ENCODE measurements at places on chromosomes 13 and 19.

DNA sequence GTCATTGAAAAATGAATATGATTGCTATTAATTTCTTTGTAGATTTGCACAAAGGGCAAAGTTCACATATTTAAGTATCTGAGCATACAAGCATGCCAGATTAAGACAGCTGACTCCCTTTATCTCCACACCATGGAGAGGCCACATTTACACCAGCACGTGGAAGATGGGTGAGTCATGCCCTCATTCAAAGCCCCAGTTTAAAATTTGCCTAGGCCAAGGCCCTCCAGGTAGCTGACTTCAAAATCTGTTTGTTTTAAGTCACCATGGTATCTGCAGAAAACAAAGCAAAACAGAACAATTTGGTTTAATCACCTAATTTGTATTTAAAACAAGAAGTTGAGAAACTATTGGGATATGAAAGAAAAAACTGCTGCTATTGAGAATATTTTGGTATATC lies 109.2 kb downstream of the ESD start:
- peak; percentile 27 for DNase-seq

DNA sequence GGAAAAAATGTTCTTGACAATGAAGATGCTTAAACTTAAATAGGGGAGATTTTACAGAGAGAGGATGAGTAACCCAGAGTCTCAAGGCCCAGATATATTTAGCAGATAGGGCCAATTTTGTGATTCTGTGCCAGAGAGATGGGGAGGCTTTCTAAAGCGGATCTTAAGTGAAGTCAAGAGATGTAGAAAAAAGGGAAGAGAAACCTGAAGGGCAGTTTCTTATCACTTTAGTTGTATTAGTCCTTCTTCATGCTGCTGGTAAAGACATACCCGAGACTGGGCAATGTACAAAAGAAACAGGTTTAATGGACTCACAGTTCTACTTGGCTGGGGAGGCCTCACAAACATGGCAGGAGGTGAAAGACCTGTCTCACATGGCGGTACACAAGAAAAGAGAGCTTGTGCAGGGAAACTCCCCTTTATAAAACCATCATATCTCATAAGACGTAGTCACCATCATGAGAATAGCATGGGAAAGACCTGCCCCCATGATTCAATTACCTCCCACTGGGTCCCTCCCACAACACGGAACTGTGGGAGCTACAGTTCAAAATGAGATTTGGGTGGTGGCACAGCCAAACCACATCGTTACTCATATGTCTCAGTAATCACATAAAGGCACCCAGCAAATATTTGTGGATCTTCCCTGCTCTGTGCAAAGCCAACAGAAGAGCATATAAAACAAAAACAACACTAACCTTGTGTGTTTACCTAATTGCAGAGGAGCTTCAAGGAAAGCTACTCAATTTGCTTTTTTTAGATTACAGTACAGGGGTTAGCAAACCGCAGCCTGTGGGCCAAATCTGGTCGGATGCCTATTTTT lies 102.6 kb upstream of the MYCBP2 start:
- DNase-seq: no peak

DNA sequence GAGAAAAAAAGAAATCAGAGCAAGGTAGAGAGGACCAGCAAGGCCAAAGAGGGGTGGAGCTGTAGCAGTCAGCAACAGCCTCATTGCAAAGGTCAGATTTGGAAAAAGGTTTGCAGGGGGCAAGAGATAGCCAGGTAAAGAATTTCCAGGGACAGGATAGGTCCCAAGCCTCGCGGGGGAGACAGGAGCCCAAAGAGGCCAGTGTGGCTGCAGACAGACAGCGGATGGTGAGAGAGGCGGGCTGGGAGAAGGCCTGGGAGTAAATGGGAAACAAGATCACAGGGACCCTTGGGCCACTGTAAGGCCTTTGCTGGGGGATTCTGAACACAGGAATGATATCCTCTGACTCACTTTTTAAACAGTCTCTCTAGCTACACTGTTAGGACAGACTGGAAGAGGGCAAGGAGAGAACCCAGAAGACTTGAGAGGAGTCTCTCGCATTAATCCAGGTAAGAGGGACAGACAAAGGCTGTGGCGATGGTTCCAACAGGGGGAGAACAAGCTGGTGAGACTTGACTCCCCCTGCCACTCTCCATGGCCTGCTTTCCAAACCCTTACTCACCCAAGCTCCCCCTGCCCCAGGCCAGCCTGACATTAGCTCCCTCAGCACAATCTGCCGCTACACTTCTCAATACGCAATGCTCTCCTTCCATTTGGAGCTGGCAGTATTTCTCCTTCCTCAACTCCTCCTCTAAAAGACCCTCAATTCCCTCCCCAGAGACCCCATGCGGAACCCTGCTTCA lies 31.8 kb downstream of the DOCK9 start:
- no peak for DNase-seq

GRCh38 chr19:55348317-55349034 lies 6.0 kb downstream of the COX6B2 start:
- no peak for DNase-seq

DNA sequence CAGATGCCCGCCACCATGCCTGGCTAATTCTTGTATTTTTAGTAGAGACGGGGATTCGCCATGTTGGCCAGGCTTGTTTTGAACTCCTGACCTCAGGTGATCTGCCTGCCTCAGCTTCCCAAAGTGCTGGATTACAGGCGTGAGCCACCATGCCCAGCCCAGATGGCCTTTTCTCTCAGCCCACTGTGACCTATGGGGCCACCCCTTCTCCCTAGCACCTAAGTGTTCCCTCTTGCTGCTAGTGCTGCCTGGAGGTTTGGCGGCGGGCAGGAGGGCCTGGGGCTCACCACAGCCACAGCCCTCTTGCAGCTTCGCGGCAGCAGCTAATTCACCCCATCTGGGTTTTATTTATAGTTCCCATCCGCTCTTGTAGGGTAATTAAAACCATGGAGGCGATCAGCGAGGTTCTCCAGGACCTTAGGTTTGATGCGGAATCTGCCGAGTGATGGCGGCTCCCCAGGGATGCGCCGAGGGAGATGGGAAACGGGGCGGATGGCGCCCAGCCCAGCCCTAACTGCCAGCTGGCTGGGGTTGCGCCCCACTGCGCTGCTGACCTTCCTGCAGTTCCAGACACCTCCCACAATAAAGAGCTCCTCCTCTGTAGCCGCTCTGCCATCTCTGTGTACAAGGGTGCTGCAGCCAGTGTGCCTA lies 3.3 kb downstream of the REX1BD start:
- peak; percentile 83 for DNase-seq
